ENCODE measurements at places on chromosomes 5 and 9.

GRCh38 chr9:100426189-100426529 lies 784 bp upstream of the MSANTD3 start:
- DNase-seq: no peak

DNA sequence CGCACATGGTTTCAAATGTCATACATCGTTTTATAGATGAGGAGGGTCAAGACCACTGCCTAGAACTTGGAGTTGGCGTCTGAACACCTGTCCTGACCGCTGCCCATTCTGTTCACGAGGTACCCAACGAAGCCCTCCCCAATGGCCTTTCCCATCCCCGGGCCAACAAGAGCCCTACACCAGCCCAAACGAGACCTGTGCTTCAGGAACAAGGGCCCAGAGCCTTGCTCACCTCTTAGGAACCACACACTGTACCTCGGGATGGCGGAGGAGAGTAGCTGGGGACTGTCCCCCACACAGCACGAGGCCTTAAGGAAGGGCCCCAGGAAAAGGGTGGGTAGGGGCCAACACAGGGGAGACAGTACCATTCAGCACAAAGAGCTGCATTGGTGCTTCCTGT lies 3.0 kb downstream of the SURF6 start:
- DNase-seq: no peak

GRCh38 chr5:176822041-176822792 lies 11.9 kb downstream of the UNC5A start:
- no peak for DNase-seq

DNA sequence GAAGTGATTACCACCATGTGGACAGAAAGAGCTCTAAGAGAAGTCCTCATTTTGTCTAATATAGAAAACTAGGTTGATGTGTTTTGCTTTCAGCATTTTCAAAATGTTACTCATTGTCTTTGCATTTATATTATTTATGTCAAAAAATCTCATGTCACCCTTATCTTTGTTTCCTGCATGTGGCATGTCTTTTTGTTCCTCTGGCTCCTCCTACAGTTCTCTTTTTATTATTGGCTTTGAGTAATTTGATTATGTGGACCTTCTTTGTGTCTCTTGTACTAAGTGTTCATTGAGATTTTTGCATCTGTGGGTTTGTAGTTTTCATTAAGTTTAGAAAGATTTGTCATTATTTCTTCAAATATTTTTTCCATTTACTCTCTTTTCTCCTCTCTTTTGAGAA lies 58.8 kb downstream of the GNG10 start:
- no peak for DNase-seq

DNA sequence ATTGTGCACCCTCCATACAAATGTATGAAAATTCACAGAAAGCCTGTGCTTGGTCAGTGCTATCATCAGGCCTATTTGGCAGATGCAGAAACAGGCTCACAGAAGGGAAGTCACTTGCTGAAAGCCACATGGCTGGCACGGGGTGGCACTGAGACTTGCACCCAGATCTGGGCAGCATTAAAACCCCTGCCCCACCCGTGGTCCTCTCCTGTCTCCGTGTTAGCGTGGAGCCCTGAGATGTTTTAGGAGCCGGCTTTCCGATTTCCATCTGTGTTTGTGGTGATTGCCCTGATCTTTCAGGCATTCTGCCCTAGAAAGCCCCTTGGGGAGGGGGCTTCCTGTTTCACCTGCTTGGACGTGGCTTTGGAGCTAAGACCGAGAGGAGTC lies 102.2 kb upstream of the IER5L start:
- DNase-seq: no peak

DNA sequence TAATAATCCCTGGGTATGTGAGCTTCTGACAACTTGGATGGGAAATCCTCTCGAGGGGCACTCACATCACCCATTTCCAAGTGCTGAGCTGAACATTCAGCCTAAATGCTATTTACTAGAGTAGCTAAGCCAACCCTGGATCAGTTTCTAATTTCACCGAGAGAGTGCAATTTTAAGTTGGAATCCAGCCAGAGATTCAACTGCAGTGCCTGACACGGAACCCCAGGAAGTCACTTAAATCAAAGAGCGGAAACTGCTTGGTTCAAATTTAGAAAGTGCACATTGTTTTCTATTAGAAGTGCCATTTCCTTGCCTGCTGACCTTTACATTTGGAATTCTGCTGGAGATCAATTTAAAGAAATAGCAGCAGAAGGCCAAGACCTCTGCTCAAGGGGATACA lies 8.8 kb downstream of the SPRY4 start:
- no peak for DNase-seq

DNA sequence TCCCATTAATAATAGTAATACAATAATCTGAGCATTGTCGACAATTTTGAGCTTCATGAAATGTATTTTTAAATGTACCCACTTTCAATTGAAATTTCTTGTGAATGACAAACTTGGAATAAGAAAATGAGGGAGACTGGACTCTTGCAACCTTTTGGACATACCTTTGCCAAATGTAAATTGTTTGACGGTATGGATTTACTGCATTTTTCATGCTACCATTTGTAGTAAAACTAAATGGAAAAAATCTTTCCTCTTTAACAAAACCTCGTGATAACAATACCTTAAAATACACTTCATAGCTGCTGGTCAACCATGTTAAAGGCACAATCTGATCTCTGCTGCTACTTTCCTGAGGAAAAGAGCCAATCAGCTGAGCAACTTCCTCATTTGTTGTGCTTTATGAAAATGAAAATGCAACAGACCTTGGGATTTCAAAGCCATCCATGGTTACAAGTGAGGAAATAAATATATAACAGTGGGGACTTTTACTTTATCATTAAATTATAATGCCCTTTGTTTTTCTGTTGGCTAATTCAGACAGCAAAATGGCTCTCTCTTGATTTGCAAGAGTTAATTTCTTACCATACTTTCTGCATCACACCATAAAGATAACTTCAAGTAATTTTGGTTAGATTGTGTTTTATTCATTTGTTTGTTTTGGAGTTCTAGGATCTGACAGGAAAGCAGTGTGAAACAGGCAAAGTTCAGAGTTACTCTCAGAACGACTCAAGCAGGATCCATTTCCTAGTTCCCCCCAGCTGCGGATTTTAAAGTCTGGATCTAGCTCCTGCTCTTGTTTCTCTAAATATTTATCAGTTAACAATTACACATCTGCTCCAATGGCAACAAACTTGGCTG lies 1.1 kb downstream of the ALDH1A1 start:
- DNase-seq: no peak

DNA sequence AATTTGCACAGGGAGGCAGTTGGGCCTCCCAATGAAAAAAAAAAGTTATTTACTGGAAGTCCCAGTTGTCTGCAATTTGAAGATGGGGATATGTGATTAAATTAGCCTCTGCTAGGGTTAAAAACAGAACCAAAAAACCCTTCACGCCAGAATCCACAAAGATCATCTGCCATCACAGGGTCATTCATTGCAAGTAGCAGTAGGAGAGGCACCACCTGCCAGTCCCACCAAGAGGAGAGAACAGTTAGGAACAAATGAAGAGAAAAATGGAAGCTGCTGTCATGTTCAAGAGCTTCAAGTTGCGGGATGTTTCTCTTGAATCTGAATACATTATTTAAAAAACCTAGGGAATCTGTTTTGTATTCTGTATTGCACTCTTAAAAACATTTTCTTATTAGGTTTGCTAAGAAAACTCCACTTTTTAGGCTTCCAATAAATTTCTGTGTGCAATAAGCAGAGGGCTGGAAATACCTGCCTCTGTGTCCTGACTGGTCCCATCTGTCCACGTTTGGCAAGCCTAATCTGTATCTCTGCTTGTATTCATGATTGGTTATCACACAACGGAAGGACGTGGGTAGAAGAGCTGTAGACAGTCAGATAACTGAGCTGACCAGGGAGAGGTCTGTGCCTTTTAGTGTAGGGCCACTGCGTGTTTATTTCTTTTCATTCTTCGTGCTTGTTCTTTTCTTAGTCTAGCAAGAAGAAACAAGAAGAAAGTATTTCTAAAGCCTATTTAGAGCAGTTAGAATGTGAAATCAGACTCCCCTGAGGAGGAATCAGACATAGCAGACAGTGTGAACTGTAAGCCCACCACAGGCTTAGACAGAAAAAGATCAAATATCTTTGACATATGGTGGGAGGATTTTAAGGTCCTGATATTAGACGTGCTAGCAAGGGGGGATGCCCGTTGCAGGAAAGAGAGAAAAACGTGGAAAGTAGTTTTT lies 630.6 kb upstream of the SEMA6A start:
- DNase-seq: no peak

DNA sequence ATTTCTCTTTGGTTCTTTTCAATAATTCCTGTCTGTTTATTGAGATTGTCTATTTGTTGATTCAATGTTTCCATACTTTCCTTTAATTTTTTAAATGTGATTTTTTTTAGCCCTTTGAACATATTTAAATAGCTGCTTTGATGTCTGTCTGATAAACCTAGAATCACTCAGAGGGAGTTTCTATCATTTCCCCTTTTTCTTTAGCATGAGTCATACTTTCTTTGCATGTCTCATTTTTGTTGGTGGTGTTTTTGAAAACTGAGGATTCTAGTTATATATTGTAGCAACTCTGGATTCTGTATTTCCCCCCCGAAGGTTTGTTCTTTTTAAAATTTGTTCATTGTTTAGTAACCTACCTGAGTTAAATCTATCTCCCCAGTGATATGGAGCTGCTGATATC lies 24.2 kb upstream of the ZNF618 start:
- no peak for DNase-seq

- no peak for DNase-seq
These were observed 81.7 kb downstream of the GNAQ start for GRCh38 chr9:77949751-77950436.

DNA sequence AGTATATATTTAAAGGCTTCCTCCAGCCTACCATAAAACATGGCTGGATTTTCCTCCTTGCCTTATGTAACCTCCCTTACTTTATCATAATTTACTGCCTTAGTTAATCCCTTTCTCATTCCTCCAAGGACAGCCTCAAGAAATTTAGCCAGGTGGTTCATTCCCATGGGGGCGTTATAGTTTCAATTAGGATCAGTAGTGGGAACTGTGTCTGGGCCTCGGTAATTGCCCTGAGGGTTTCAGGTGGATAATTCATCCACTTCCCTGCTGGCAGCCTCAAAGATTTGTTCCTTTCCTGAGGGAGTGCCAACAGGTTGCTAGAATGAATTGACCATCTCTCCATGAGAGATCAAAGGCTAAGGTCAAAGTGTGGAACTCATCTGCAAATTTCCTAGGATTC lies 4.3 kb upstream of the GM2A start:
- DNase-seq: no peak

- DNase-seq: no peak
These were observed 145.2 kb downstream of the TENT4A start for GRCh38 chr5:6858419-6858818.

- no peak for DNase-seq
These were observed 354.8 kb downstream of the NR2F1-AS1 start for GRCh38 chr5:93226202-93226735.

Data from stimulated activated naive CD8-positive, alpha-beta T cell treated with anti-CD3 and anti-CD28 coated beads, Interleukin-15, amount 100 ng/mL, for 72 hours (primary cell).